ENCODE measurements at places on chromosomes 2 and 18.

GRCh38 chr2:191617575-191617974, 60.4 kb upstream of the NABP1 start:
- no peak for ATAC-seq

DNA sequence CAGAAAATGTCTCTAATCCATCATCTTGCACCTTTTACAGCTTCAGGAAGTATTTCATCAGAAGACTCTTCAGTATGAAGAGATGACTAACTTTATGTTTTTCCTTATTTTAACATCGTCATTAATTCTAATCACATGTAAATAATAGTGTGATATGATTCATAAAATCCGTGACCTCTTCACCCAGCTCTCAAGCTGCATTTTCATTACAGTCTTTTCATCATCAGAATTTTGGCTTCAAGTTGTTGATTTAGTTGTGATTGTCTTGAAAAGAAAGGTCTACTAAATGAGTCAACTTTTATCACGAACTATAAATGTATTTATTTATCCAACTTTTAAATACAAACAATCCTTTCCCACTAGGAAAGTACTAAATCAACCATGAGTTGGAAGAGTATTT, 410.3 kb downstream of the LRP1B start:
- no peak for ATAC-seq

GRCh38 chr2:234690569-234691213, 193.8 kb upstream of the ARL4C start:
- peak; percentile 88 for ATAC-seq

DNA sequence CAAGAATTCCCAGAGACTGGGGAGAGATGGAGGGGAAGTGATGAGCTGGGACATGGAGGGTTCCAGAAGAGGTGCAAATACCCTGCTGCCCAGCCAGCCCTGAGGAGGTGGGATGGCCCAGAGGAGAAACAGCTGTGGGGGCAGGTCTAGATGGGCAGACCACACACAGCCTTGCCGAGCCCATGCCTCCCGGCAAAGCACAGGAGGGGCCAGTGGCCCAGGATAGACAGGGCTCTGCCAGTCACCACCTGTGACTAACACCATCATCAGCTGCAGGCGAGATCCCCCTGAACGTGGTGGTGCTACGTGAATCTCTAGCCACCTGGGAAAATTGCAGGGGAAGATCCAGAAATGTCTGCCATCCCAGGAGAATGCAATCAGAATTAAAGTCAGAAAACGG, 39.4 kb downstream of the SCTR start:
- no peak for ATAC-seq

DNA sequence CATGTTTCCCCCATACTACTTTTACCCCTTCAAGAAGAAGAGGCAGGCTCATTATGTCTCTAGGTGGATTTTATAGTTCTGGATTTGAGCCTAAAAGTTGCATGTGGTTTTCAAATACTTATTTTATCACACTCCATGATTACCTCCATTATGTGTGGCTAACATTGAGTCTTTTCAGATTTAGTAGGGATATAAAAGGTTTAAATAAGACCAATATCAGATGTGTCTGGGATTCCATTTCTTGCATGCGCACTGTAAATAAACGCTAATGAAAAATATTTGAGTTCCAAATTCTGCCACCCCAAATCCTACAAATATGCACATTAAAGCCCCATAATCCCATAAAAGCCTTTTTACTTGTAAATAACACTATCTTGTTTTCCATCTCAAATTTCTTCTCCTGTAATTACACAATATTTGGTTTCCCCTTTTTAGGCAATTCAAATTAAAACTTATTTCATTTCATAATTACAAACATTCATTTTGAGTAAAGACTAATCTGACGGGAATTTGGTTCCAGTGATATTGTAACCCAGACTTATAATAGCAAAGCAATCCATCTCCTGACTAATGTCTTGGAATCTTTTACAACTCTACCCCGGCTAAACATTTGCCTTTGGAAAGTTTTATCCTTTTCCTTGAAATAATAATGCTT, 600.0 kb downstream of the SLC4A3 start:
- no peak for ATAC-seq

GRCh38 chr2:30106543-30106942, 40.3 kb upstream of the YPEL5 start:
- no peak for ATAC-seq

DNA sequence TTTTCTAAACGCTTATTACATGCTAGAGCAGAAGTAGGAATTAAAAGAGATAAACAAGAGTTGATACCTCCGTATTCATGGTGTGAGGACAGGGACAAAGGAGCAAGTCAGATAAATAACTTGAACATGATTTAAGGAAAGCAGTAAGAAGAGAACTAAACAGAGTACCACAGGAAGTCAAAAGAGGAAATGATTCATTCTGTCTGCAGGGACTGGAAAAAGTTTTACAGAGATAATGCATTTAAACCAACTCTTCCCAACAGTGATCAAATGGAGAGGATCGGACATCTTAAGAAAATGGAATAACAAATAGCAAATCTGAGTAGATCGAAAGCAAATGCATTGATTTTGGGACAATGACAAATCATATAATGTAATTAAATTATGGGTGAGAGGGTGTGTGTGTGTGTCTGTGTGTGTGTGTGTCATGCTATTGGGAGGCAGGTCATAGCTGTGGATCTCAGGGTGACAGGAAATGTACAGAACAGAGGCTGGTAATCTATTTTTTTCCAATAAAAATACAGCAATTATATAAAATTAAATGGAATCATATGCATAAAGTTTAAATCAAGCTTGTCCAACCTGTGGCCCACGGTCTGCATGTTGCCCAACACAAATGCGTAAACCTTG, 113.4 kb downstream of the MC4R start:
- ATAC-seq, result no peak

- ATAC-seq, result no peak
These were observed 51.8 kb downstream of the CRIM1 start for GRCh38 chr2:36407413-36407812.

DNA sequence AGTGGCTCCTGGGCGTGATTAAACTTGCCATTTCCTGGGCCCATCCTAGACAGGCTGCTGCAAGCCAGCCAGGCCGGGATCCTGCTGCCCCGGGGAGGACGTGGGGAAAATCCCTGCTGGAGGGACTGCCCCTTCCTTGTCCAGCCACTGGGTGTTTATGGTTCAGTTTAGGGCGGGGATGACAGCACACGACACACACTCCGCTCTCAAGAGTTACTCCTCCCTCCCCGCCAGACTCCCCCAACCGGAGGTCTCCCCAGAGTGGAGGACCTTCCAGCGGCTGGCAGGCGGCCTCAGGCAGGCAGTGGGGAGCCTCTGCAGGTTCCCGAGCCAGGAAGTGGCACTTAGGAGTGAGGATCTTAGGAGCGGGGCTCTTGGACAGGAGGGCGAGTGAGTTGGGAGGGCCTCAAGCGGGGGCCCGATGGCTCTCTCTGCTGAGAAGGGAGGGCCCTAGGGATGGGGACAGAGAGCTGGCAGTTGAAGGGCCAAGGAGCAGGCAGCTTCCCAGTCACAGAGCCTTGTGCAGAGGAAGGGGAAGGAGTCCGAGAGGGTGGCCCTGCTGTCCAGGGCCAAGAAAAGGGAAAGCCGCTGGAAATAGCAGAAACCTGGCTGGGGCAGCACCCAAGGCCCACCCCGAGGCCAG, 5.7 kb upstream of the GPR35 start:
- peak; percentile 43 for ATAC-seq

GRCh38 chr18:52963481-52963880, 623.5 kb downstream of the DCC start:
- ATAC-seq, result no peak

DNA sequence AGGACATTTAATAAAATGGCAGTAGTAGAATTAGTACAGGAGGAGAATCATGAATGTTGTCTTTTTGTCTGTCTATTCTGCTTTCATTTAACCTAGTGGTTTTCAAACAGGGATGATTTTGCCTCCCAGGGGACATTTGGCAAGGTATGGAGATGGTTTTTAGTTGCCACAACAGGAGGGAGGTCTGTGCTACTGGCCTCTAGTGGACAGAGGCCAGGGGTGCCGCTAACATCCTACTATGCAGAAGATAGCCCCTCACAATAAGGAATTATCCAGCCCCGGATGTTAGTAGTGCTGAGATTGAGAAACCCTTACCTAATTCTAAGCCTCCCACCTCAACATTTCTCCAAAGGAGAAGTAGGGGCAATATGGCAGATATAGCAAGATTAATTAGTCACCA, 18.3 kb downstream of the FASTKD2 start:
- no peak for ATAC-seq

GRCh38 chr18:23307567-23308295, 145.4 kb upstream of the RIOK3 start:
- ATAC-seq, result no peak

- ATAC-seq, result no peak
These were observed 128.4 kb upstream of the MC4R start for GRCh38 chr18:60500960-60501359.

GRCh38 chr2:129379411-129379810, 600.1 kb upstream of the RAB6C start:
- ATAC-seq, result no peak

GRCh38 chr2:103875131-103875530, 978.8 kb upstream of the POU3F3 start:
- no peak for ATAC-seq

Measured in motor neuron (in vitro differentiated cells).